ENCODE measurements at places on chromosomes 6 and 20.

DNA sequence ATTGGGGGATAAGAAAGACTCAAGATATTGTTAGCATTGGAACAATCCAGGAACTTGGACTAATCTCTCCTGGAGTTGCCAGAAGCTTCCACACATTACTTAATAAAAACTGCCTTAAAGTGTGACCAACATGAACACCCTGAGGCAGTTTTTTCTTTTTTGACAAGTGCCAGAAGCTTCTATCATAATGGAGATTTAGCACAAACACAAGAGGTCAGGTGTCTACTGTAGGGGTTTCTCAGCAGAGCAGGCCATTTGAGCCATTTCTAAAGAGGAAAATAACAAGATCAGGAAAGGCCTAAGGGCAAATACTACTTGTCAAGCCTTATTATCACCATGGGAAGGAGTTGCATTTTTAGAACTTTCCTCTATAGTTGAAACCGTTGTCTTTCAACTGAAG, 361.5 kb downstream of the EPM2A start:
- no peak for DNase-seq

DNA sequence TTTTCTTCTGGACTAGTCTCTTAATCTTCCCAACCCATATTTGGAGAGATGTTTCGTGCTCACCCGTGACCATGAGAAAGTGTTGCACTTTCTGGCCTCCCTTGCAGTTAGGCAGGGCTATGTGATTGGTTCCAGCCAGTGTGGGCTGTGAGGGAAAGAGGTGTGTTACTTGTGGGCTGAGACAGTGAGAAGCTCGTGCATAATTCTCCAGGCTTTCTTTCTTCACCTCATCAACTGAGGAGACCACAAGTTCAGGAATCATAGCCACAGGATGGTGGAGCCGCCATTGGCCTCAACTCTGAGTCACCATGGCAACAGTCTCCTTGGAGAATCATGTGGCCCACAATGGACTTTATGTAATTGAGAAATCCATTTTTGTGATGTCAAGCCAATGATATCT, 57.5 kb upstream of the FUCA2 start:
- DNase-seq, result peak; percentile 25

DNA sequence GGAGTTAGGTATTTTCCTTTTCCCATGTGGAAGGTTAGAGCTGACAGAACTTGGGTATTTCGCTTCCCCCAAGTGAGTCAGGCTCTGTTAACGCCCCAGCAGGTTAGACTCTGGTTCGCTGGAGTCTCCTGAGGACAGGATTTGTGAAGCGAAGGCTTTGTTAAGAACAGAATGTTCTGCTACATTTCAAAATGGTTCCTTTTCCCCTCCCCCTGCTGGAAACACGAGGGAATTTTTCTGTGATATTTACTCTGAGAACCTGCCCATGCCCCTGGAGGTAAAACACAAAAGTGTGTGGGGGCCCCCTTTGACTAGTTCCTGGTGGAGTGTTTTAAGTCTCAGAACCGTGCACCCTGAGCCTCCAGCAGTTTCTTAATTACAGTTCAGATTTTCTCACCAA, 731.4 kb upstream of the CITED2 start:
- DNase-seq, result peak; percentile 1

DNA sequence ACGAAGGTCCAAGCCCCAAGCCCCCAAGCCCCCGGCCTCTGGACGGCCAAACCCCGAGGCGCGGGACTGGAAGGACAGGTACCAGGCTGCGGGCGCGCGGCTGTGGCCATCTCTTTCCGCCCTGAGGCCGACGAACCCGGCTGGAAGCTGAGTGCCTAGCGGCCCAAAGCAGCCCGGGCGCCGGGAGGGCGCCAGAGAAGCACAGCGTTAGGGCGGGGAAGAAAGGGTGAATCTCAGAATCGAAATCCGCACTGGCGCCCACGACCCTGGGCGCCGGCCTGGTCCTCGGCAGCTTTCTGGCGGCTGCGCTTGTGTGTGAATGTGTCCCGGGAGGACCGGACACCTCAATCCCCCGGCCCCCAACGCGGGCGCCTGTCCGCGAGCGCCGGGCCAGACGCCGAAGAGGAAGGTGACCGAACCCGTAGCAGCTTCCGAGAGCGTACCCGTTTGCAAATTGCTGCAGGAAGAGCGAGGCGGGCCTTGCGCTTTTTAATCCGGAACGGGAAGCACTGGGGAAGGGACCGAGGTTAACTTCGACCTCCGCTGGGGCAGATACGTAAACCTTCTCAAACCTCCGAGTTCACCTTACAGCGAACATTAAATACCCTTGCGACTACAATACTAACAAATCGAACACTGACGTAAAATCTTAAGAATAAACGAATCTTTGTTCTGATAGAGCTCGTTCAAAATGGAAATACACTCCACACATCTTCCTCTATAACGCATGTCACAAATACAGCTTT, 2.9 kb downstream of the NRN1 start:
- no peak for DNase-seq

- DNase-seq, result peak; percentile 76
These were observed 501 bp downstream of the PLCG1 start for GRCh38 chr20:41137614-41138474.
